ENCODE measurements at places on chromosomes 13 and 19. TPM values are rescaled to one million over a fixed set of nuclear protein-coding genes. Genes with fewer than 3 reads are reported as not detected.

ZIC2 gene
- polyA plus RNA-seq = 6.3 TPM

- no peak for DNase-seq
Measured at GRCh38 chr19:17577457-17578097, 22.1 kb downstream of the COLGALT1 start.

- no peak for DNase-seq
Measured at GRCh38 chr19:39282021-39282420, 13.8 kb downstream of the IFNL2 start.

DNA sequence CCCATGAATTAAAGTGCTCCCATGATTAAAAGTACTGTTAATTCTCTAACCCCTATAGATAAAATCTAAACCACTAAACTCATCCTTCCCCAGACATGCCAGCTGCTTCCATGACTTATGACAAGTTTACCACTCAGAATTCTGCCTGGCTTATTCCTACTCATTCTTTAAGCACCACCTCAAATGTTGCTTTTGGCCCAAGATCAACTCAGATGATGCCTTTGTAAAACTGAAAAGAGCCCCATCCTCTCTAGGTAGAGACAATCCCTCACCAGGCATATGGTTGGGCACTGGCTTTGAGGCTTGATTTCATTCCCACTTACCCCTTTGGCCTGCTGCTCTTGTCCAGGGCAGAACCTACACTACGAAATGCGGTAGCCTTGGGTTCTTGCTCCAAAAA is 250.0 kb downstream of the DNAJC15 start:
- DNase-seq = no peak
